MG63 (cell line): ENCODE measurements at places on chromosomes 11 and 22.

DNA sequence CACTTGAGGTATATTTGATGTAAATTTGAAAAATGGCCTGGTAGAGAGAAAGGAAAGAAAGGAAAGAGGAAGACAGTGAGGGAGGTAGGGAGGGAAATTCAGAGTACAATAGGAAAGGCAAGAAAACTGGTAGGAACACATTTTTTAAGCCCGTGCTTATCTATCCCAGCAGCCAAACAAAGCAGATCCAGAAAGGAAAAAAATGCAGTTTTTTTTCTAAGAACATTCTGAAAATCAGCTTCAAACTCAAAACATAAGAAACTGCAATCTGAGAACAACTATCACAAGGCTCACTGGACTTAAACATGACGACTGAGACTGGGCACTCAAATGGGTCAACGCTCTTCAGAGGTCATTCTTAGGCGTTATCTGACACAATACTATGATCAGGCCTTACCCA lies 408.3 kb upstream of the DDI1 start:
- DNase-seq, result no peak

DNA sequence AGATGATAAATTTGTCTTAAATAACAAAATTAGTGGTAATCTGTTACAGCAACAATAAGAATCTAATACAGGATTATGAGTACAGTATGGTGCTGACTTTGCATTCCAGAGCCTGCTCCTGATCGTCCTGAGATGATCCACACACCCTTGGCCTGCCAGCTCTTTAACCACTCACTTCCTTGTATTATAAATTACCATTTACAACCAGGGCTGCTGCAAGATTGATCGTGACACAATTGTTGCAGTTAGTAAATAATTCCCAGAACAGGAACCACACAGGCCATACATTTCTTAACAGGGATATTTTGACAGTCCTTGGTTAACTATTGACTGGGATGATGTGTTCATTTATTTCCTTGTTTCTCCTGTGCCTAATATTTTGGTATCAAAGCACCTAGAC lies 3.8 kb upstream of the CBLIF start:
- no peak for DNase-seq

DNA sequence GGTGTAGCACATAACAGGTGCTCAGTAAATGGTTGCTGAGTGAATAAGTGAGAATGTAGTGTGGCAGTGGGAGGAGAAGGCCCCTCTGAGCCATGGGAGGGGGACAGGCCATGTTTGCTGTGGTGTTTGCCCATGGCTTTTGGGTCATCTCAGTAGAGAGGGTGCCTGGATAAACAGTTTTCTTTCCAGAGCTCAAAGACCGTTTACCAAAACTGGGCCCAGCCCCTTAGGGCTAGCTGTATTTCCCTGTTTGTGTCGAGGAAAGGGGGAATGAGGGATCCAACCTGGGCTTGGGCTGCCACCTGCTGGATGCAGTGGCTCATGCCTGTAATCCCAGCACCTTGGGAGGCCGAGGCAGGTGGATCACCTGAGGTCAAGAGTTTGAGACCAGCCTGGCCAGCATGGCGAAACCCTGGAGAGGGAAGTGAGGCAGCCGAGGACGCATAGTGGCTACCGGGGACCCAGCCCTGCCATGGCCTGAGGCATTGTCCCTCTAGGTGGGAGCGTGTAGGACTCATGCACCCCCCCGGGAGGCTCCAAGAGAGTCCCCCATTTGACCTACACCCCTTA lies 8.7 kb upstream of the LTO1 start:
- DNase-seq, result no peak

DNA sequence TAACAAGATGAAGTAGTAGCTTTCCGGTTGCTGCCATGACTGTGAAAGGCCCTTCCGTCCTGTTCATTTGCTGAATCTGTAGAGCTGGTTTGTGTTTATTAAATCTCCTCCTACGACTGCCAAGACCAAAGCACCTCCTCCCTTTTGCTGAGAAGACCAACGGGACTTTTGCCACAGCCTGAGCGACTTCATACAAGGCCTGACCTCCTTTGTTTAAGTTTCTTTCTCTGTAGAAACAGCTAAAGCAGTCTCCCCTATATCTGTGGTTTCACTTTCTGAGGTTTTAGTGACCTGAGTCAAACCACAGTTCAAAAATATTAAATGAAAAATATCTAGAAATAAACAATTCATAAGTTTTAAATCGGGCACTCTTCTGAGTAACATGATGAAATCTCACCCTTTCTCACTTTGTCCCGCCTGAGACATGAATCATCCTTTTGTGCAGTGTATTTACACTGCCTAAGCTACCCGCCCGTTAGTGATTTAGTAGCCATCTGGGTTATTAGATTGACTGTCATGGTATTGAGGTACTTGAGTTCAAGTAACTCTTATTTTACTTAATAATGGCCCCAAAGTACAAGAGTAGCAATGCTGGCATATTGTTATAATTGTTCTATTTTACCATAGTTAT lies 119.1 kb upstream of the LRRC4C start:
- DNase-seq, result peak; percentile 62

DNA sequence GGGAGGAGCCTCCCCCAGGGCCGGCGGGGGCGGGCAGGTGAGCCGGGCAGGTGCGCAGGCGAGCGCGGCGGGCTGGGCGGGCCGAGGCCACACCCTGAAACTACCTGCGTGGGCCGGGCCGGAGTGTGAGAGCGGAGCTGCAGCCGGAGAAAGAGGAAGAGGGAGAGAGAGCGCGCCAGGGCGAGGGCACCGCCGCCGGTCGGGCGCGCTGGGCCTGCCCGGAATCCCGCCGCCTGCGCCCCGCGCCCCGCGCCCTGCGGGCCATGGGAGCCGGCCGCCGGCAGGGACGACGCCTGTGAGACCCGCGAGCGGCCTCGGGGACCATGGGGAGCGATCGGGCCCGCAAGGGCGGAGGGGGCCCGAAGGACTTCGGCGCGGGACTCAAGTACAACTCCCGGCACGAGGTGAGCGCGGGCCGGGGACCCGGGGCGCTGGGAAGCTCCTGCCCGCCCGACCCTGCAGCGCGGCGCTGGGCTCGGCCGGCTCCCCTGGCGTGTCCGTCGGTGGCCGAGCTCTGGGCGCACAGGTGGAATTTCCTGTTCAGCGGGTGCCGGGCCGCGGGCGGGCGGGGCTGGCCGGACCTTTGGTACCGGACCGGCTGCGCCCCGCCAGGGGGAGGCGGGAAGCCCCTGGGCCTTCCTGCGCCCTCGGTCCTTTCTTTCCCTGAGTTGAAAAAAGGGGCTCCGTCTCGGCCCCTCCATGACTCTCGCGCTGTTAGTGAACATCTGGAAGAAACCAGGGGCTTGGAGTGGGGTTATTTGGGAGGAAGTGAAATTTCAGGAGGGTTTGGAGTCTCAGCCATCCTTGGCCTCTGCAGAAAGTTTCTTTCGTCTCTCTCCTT lies at the start of gene ST14:
ST14 (plus strand) TSS at position 126 of the 841 bp plus-strand sequence; CDS start at position 324, 198 bp downstream.
- no peak for DNase-seq

GRCh38 chr11:73467505-73467904 lies 91.3 kb downstream of the RELT start:
- no peak for DNase-seq

GRCh38 chr22:40641269-40641668 lies 4.8 kb upstream of the MRTFA start:
- no peak for DNase-seq

DNA sequence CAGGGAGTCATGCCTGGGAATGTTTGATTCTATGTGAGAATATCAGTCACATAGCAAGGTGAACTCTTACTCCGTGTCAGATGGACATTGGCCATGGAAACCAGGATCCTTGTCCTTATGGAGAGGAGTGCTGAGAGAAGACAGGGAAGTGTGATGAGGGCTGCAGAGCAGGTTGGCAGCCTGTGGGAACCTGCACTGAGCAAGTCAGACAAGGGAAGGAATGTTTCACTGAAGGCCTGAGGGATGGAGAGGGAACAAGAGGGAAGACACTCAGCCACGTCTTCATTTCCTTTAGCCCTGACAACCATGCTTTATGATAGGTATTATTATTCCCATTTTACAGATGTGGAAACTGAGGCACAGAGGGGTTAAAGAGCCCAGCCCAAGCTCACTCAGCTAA lies 38.4 kb upstream of the HORMAD2 start:
- no peak for DNase-seq

DNA sequence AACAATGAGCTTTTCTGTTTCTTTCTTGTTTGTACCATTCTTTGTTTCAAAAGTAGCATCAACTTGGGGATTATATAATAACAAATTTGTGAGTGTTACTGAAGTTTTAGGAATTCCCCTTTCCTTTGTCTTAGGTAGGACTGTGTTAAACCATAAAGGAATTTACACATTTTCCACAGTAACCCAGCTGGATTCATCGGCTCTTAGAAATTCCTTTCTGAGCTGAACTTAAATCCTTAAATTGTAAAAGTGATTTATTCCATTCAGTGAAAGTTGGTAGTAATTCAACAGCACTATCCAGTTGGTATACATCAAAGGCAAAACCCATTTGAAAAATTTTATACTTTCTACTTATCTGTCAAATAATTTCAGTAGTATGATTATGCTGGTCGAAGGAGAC lies 11.8 kb downstream of the EMSY start:
- DNase-seq, result no peak

DNA sequence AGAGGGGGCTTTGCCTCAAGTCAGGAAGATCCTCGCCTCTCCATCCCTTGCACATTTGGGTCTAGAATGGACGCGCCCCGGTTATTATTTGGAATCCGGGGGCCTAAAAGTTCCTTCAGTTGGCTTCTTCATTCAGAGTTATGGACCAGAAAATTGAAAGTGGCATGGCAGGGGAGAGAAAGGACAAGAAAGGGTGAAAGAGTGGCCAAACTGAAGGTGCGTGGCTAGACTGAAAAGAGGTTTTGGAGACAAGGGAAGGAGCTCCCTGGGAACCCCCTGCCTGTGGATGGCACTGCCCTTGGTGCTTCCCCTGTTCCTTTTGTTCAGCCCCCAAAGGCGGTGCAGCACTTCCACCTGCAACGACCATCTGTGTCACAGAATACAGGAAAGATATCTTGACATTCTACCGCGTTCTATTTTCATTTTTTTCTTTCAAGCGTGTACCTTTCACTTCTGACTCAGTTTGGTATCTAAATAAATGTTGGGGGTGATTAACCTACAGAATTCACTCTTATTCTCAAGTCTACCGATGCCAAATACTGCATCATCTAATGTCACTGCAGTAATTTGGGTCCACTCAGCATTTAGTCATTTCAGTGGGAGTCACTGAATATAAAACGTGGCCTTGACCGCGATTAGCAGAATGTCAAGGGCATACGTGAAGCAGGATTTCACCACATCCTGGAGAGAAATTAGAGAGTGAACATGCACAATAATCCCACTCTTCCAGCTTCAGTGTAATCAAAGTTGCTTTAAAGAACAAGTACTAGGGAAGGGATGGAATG lies 88.1 kb upstream of the ARHGAP32 start:
- DNase-seq, result peak; percentile 11

DNA sequence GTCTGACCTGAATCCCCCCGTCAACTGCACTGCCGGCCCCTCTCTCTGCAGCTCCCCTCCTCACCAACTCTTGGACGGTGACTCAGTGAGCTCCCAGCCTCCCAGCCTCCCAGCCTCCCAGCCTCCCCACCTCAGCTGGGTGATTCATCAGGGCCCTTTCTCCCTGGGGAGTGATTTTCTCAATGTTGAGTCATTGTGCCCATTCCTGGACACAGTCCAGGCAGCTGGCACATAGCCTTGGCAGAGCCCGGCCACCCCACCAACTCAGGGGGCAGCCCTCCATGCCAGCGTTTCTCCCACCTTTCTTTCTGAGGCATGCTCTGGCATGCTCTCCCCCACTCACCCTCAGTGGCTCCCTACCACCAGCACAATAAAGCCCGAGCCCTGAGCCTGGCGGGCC lies 30.7 kb downstream of the PDE2A start:
- DNase-seq, result peak; percentile 63

- no peak for DNase-seq
Measured at GRCh38 chr22:37556710-37557109, 3.6 kb upstream of the CDC42EP1 start.

DNA sequence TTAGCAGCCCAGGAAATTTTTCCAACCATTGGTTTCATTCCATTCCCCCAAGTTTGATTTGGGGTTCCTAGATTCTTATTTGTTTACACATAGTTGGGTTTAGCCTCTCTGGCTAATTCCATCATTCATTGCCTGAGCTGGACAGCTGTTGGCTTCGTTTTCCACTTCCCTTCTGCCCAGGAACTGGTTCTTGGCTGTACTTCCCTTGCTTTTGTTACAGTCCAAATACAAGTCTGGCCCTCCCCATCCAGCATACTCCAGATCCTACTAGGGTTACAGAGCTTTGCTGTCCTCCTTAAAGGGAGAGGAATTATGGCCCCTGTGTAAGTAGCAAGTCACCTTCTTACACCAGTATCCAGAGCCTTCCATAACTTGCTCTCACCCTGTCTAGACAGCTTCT lies 356.3 kb downstream of the FAT3 start:
- DNase-seq, result no peak

DNA sequence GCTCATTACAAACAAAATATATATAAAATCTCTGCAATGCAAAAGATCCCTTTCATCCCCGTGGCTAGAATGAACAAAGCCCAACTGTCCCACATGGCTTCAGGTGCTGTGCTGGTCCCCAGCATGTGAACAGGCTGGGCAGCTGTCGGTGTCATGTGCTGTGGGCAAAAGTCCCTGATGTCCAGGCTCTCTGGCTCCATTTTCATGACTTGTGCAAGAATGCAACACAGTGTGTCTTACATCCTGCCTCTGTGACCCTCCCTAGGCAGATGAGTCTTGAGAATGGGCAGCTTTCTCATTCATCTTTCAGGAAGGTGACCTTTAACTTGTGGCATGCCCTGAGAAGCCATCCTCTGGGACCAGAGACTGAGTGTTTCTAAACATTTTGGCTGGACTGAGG lies 14.5 kb downstream of the GUCD1 start:
- DNase-seq, result no peak

DNA sequence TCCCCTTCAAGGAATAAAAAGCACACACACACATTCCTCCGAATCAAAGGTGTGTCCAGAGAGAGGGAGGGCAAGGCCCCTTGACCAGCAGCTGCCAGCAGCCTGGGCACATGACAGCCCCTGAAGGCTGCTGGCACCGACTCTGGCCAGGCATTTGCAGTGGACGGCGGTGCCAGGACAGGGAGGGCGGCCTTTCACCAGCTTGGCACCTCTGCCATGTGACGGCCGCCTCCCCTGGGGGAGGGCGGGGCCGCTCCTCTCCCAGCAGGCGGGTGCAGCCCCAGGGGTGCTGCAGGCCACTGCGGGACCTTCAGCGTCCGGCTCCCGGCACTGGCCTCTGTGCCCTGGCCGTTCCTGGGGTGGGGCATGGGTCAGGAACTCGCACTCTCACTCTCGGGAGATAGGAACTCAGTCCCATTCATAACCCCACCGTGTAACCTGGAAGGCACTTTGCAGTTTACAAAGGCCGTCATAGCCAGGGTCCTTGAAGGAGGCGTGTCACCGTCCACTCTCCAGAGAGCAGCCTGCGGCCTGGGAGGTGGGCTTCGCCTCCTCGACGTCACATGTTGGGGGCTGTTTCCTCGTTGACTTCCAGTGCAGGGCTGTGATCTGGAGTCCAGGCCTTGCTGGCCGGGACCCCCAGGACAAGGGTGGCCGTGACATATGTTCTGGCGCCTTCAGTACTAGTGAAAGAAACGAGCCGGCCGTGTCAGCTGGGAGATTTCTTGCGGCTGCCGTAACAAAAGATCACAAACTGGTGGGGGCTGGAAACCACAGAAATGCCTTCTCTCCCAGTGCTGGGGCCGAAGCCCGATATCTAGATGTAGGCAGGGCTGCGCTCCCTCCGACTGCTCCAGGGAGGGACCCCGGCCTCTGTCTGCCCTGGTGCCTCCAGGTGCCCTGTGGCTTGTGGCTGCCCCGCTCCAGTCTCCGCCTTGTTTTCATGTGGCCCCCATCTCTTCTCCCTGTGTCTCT lies 39.9 kb upstream of the SMIM38 start:
- no peak for DNase-seq
